Stimulated activated naive CD4-positive, alpha-beta T cell (primary cell): ENCODE measurements at places on chromosomes 2 and 18.
A peak's percentile ranks its signal among the peaks of the same experiment; 100 is the strongest.

- DNase-seq = no peak
Observed at GRCh38 chr2:230975927-230976326, 20.0 kb upstream of the SPATA3 start.

DNA sequence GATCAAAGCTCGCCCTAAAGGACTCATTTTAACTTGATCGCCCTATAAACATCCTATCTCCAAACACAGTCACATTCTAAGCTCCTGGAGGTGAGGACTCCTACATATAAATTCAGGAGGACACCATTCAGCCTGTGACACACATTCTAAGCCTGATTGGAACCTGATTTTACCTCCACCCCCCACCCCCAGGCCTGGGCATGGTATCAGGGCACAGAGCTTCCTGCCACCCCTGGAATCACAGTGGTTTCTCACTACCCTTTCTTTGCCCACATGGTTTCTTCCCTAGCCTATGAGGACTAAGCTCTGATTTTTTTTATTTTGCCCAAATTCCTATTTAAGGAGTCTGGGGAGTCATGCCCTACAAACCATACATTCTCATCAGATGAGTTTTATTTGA is 428.1 kb upstream of the ID2 start:
- DNase-seq = no peak

GRCh38 chr2:238413368-238413767 is 13.4 kb upstream of the ASB1 start:
- DNase-seq = no peak

DNA sequence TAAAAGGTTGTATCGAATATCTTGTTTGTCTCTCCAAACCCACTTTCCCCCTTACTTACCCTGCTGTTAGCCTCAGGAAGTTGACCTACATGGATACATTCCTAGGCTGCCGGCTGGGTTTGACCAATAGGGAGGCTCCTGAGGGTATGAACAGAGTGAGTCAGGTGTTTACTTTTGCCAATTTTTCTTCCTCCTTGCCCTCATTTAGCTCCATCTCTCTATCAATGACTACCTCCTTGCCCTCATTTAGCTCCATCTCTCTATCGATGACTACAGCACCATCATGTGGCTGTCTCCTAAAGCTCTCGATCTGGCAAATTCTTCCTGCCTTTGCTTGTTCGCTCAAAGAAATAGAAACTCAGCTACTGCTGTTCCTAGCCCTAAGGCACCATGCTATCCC is 571.9 kb upstream of the CRIM1 start:
- DNase-seq = no peak

GRCh38 chr2:240739797-240740196 is 48.1 kb downstream of the AQP12A start:
- DNase-seq = no peak

DNA sequence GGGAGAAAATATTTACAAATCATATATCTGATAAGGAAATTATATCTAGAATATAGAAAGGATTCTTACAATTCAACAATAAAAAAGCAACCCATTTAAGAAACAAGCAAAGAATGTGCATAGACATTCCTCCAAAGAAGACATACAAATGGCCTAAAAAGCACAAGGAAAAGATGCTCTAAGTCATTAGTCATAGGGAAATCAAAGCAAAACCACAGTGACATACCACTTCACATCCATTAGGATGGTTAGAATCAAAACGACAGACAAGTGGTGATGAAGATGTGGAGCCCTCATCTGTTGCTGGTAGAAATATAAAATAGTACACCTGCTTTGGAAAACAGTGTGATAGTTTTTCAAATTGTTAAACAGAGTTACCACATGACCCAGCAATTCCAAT is 48.2 kb downstream of the MAPRE2 start:
- no peak for DNase-seq

DNA sequence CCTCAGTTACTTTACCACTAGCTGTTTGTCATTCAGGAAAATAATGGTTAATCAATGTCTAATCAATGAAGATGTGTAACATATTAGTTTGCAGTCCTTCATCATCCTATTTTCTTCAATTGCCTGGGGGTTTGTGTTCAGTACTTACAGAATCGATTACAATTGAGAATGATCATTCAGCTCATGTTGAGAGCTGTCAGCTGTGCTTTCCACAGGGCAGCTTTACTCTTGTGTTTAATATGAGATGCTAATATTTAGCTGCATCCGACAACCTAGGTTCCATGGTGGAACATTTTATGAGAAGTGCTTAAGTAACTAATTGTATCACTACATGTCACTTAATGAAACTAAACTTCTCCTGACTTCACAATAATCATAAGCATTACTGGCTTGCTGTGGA is 191.9 kb downstream of the GRB14 start:
- DNase-seq = no peak

DNA sequence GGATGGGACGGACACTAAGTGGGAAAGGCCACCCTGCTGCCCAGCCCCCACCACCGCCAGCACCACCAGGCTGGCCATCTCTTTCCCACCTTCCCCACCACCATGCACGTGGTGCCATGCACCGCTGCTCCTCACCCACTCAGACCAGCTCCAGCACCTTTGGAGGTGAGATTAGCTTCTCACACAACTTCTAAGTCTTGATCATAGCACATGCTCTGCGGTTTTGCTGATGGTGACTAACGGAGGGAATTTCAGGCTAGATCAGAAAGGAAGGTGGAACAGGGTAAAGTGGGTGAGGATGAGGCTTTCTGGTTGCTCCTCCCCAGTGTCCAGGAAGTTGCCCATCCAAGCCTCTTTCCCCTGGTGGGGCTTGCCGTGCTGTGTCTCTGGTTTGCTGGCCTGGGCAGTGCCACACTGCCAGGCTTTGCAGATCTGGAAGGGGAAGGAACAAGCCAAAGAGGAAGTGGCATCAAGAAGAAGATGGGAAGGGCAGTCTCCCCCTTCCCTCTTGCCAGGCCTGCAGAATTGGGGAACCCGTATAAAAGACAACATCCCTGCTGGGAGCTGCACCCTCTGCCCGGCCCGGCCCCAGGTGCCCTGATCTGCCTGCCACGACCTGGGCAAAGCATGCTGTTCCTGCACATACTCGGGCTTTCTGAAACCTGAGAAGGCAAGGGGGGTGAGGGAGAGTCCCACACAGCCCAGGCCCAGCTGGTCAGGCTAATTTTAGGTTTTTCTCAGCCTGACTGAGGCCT is 44.3 kb upstream of the CAB39 start:
- DNase-seq = no peak

GRCh38 chr2:237967463-237967951 is 693 bp downstream of the UBE2F start:
- no peak for DNase-seq

GRCh38 chr2:122643725-122644329 is 888.4 kb downstream of the TSN start:
- DNase-seq = no peak

- no peak for DNase-seq
Observed at GRCh38 chr18:54923339-54923956, 35.8 kb downstream of the CCDC68 start.

DNA sequence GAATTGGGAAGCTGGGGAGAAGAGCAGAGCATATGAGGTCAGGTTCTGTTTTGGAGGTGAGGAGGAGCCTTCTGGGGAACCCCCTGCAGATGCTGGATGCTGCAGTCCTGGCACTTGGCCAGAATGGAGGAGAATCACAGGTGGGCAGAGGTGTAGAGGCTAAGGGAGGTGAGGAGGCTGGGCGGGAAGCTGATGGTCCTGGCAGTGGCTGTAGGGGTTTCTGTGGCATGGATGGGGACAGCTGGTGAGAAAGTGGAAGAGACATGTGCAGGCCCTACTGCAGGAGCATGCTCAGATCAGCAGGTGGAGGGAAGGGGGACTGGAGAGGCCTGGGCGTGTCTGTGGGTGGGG is 101.3 kb downstream of the DYSF start:
- no peak for DNase-seq

DNA sequence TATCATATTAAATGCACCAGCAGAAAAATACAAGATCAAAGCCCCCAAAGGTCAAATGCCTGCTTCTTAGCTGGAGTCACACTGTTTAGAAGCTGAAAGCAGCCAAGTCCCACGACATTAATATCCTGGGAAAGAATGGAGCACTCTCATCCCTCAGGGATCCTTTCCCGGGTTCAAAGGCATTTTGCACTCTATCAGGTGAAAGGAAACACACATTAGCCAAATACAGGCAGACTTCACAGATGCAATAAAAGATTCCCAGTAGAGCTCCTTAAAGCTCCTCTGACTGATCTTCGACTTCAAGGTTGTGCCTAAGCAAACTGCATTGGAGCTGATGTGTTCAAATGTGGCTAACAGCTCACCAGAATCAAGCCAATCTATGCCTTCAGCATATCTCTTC is 158.4 kb downstream of the RNF152 start:
- no peak for DNase-seq

DNA sequence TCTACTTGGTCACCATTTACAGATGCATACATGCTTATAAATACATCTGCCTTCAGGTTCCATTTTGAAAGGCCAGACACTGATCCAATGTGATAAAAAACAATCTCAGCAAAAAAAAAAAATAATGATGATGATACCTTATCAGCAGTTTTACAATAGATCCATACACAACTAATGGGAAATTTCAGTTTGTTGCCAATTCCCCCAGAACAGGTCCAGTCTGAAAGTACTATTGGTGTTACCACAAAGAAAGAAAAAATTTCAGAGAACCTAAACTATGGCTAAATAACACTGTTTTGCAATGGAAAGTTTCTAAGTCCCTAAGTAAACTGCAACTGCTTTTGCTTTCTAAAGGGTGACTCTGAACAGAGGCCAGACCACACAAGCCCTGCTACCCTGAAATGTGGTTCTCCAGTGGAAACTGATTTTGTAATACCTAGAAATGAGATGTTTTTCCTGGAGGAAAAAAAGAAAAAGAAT is 54.1 kb downstream of the LPIN2 start:
- peak; percentile 23 for DNase-seq

GRCh38 chr2:112714836-112715631 is 5.8 kb upstream of the NT5DC4 start:
- no peak for DNase-seq

DNA sequence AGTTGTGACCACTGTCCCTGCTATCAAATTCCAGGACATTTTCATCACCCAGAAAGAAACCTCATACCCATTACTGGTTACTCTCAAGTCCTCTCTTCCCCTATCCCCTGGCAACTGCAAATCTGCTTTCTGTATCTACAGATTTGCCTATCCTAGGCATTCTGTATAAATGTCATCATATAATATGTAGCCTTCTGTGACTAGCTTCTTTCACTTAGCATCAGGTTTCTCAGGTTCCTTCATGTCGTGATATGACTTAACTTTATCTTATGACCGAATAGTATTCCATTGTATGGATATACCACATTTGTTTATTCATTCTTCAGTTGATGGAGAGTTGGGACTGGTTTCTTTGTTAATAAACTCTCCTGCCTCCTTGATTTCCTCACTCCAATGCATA is 60.5 kb downstream of the PMAIP1 start:
- no peak for DNase-seq

DNA sequence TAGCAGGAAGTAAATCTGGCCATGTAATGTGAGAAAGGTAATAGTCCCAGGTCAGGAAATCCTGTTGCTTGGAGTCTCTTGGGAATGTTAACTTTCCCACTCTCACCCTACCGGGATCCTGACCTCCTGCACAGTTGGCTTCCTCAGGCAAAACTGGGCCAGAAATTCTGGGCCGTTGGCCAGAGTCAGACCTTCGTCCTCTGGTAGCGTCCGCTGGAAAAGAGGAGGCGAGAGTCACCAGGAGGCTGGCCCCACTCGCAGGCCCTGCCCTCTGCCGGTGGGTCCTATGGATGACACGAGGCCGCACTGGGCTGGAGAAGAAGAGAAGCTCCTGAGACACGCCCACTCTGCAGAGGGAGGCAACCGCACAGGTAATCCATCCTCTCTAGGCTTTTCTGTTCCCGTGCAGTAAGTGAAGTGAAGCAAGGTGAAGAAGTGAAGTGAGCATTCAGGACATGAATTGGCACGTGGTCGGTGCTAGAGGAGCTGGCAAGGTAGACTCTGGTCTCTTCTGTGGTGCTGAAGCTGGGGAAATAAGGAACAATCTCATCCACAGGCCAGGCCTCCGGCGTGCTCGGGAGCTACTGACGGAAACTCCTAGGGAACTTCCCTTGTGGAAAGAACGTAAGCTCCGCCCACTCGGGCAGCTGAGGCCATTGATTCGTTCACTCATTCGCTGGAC is 182.7 kb upstream of the GLI2 start:
- DNase-seq = no peak

- no peak for DNase-seq
Observed at GRCh38 chr2:240878341-240878936, 9.8 kb downstream of the AGXT start.

GRCh38 chr2:133292259-133292658 is 276.0 kb downstream of the NCKAP5 start:
- DNase-seq = no peak

DNA sequence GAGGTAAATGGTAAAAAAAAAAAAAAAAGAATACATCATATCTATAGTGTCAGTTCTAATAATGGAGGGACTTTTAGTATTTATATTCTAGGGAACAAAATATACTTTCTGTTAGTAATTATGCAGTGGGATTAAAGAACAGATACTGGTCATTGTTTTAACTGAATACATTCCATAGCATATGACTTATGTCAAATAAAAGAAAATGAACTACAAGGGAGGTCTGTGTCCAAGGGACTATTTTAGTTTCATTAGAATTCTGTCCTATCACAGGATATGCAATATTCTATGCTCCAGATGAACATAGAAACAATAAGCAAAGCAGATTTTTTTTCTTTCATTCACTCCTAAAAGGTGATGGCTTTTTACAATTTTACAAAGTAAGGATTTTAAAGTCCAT is 154.2 kb upstream of the ZEB2 start:
- no peak for DNase-seq

- no peak for DNase-seq
Observed at GRCh38 chr2:37692711-37693110, 21.3 kb upstream of the CDC42EP3 start.

DNA sequence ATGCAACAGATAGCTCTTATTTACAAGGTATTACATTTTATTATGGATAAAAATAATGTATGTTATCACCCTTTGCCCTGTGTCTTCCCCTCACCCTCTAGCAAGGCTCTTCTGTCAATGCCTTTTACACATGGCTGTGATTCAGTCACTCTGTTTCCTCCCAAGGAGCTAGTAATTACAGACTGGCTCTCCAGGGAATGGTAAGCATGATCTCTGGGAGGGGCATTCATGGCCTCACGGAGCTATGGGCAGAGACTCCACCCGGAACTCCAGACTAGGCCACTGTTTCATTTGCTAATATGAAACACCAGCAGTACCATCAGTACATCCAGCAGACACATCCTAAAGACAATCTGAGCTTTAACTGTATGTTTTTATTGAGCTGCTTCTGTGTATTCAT is 410.9 kb upstream of the CYRIA start:
- DNase-seq = no peak

DNA sequence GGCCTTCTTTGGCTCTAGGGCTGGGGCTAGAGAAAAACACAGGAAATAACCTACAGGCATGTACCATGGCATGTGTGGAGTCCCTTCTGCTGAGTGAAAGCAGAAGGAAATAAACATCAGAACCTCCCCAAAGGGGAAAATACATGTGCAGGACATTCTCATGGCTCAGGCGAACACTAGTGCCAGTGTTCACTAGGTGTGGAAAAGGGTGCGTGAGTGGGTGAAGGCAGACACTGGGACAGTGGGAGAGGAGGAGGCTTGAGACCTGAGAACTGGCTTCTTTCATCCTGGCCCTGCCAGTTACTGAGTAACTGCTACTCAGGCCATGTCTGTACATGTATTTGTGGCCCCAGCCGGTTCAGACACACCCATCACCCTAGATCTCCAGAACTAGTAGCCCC is 268.2 kb downstream of the PRKCE start:
- DNase-seq = no peak

GRCh38 chr18:41034413-41034812 is 920.6 kb upstream of the PIK3C3 start:
- DNase-seq = no peak
